ENCODE measurements at places on chromosomes 5 and 9. TPM values are rescaled to one million over a fixed set of nuclear protein-coding genes. Genes with fewer than 3 reads are reported as not detected.
A peak's percentile ranks its signal among the peaks of the same experiment; 100 is the strongest.

DNA sequence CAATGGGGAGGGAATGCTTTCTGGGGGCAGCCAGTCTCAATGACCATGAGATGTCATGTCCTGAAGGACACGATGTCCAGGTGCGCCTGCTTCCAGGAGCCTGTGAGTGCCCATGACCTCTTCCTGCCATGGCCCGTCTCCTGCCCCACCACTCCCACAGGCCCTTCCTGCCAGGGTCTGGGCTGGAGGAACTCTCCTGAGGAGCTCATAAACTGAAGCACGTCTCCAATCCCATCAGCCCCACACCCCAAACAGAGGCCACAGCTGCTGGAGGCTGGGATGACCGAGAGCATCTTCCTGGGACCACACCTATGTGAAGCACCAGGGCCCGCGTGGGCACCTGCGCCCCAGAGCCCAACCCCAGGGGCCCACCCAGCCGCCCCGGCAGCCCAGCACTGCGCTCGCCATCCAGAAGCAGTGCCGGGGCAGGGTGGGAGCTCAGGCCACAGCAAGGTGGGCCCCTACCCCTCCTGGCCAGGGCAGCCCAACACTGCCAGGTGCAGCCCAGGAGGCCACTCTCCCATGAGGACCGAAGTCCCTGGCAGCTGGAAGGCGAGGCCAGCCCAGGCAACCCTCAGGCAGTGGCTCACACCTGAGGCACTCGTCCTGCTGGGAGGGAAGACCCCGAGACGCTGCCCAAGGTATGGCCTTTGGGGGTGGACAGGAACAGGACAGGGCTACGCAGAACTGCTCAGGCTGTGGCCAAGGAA, 53.9 kb upstream of the UBAC1 start:
- H3K27me3 ChIP-seq, result no peaks in the 10 kb centered on the region
- H3K36me3 ChIP-seq, result peaks cover 21% of the 10 kb centered on the region
- no peak overlapping the region for H3K4me3 ChIP-seq
- H3K4me1 ChIP-seq, result peaks cover 6% of the 10 kb centered on the region
- H3K27ac ChIP-seq, result no peak overlapping the region

- H3K4me1 ChIP-seq, result no peaks in the 10 kb centered on the region
- no peaks in the 10 kb centered on the region for H3K27me3 ChIP-seq
- no peaks in the 10 kb centered on the region for H3K36me3 ChIP-seq
Observed at GRCh38 chr9:84822589-84823233, 153.2 kb downstream of the NTRK2 start.

DNA sequence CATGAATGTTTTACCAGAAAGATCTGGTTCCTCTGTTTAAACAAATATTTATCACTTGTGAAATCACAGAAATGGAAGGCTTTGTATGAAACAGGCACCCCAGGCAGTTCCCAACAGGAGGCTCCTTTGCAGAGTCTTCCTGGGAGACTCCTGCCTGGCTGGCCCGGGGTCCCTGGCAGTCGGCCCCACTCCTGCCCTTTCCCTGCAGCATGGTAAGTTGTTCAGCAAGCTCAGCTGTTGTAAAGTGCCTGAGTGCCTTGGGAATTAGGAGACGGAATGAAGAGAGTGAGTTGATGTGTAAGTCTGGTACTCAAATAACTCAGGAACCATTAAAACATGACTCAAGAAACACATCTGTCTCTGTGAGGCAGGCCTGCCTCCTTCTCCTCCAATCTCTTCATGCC, 17.5 kb upstream of the LHFPL2 start:
- H3K4me3 ChIP-seq, result no peak overlapping the region
- peaks cover 9% of the 10 kb centered on the region for H3K4me1 ChIP-seq
- H3K27me3 ChIP-seq, result no peaks in the 10 kb centered on the region
- no peaks in the 10 kb centered on the region for H3K36me3 ChIP-seq
- DNase-seq, result peak; percentile 63

GRCh38 chr5:13359344-13359743, 585.1 kb downstream of the DNAH5 start:
- no peaks in the 10 kb centered on the region for H3K4me1 ChIP-seq
- no peaks in the 10 kb centered on the region for H3K36me3 ChIP-seq
- no peak overlapping the region for H3K27ac ChIP-seq
- no peaks in the 10 kb centered on the region for H3K27me3 ChIP-seq

Gene PURA
- total RNA-seq, result 13.9 TPM

GRCh38 chr9:19231126-19231903, 822 bp downstream of the DENND4C start:
- peak overlapping the region; percentile 97 for H3K4me3 ChIP-seq
- peak overlapping the region; percentile 97 for H3K27ac ChIP-seq
- peak; percentile 17 for DNase-seq
- peaks cover 3% of the 10 kb centered on the region for H3K4me1 ChIP-seq

- H3K27me3 ChIP-seq, result no peaks in the 10 kb centered on the region
- no peak overlapping the region for H3K4me3 ChIP-seq
- no peaks in the 10 kb centered on the region for H3K36me3 ChIP-seq
- no peak for DNase-seq
- H3K4me1 ChIP-seq, result peaks cover 5% of the 10 kb centered on the region
- H3K27ac ChIP-seq, result peak overlapping the region; percentile 55
Observed at GRCh38 chr5:56018832-56019231, 24.1 kb upstream of the IL6ST start.

Gene CERCAM
- 15.1 TPM for total RNA-seq

- peaks cover 14% of the 10 kb centered on the region for H3K27me3 ChIP-seq
- peak; percentile 23 for DNase-seq
- H3K4me3 ChIP-seq, result no peak overlapping the region
- H3K27ac ChIP-seq, result no peak overlapping the region
- no peaks in the 10 kb centered on the region for H3K4me1 ChIP-seq
Observed at GRCh38 chr5:141742866-141743851, 61.1 kb upstream of the ARAP3 start.

Gene OLFM1
- total RNA-seq, result 0.36 TPM

GRCh38 chr5:73274121-73274520, 101.1 kb downstream of the TMEM174 start:
- H3K27ac ChIP-seq, result no peak overlapping the region
- H3K4me3 ChIP-seq, result no peak overlapping the region
- H3K36me3 ChIP-seq, result no peaks in the 10 kb centered on the region
- no peaks in the 10 kb centered on the region for H3K4me1 ChIP-seq
- no peak for DNase-seq

Gene EDIL3
- total RNA-seq, result 101 TPM

Gene LCN9
- total RNA-seq, result not detected

- no peaks in the 10 kb centered on the region for H3K27me3 ChIP-seq
- DNase-seq, result peak; percentile 10
- H3K36me3 ChIP-seq, result no peaks in the 10 kb centered on the region
Observed at GRCh38 chr5:43309637-43310036, 3.6 kb downstream of the HMGCS1 start.

Gene C5orf52
- total RNA-seq, result not detected

- H3K4me1 ChIP-seq, result no peaks in the 10 kb centered on the region
- no peak for DNase-seq
- H3K27ac ChIP-seq, result no peak overlapping the region
- no peak overlapping the region for H3K4me3 ChIP-seq
Observed at GRCh38 chr9:23934291-23934906, 108.4 kb upstream of the ELAVL2 start.

DNA sequence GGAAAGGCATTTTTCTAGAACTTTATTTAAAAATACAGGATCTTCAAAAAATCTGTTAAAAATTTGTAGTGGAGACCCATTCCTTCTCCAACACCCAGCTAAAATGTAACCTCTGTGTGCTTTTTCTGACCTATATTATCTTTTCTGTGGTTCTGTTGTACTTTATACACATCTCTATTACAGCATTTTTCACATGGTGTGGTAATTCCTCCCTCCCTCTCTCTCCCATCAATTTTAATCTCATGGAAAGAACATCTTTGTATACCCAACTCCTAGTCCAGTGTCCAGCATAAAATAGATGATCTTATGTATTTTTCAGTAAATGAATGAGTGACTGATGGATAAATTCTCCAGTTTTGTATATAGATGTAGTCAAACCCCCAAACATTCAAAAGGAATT, 183.4 kb upstream of the KLF9 start:
- no peak overlapping the region for H3K27ac ChIP-seq
- no peak for DNase-seq
- H3K4me1 ChIP-seq, result peaks cover 18% of the 10 kb centered on the region
- no peaks in the 10 kb centered on the region for H3K27me3 ChIP-seq
- H3K4me3 ChIP-seq, result no peak overlapping the region
- no peaks in the 10 kb centered on the region for H3K36me3 ChIP-seq

DNA sequence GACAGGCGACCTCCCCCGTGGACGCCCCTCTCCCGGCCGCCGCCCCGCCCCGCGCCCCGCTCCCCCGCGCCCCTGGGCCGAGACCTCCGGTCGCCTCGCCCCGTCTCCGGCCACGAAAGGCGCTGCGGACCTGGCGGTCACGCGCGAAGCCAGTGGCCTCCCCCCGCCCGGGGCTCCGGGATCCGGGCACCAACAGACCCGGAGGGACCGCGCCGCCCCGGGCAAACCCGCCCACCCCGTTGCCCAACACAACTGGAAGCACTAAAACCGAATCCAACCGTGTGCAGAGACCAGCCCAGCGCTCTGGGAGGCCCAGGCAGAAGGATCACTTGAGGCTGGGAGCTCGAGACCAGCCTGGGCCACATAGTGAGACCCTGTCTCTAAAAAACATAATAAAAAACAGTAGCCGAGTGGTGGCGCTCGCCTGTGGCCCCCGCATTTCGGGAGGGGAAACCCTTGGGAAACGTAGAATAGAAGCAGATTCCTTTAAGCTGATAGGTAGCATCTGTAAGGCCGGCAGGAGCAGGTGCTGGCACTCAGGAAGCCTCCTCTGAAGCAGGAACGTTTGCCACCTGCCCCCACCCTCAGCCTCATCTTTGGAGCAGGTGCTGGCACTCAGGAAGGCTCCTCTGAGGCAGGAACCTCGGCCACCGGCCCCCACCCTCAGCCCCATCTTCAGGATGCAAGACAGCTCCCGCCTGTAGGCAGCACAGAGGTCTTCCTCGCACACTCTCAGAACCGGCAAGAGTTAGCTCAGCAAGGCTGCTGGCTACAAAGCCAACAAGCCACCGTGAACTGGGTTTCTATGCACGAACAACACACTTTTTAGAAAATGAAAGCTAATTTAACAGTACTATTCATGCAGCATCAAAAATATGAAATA, 4.6 kb upstream of the SLC9A3 start:
- no peak for DNase-seq
- H3K4me1 ChIP-seq, result no peaks in the 10 kb centered on the region
- no peak overlapping the region for H3K27ac ChIP-seq

DNA sequence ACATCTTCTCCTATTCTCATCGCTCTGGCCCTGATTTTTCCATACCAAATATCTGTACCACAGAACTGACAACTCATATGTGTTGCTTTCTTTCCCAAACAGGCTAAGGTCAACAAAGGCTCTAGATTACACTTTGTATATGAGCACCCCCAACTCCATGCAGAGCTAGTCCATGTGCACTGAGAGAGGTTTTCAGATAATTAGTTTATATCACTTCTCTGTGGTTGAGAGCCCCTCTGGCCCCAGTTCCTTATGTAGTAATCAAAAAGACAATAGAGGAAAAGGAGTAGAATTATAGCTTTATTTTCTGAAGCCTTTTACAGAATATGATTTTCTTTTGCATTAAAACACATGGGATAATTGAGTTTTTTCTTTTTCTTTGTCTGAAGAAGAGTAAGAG, 120.0 kb downstream of the TRIO start:
- no peak overlapping the region for H3K4me3 ChIP-seq
- peaks cover 3% of the 10 kb centered on the region for H3K36me3 ChIP-seq
- peaks cover 47% of the 10 kb centered on the region for H3K4me1 ChIP-seq
- H3K27ac ChIP-seq, result no peak overlapping the region

GRCh38 chr5:145787507-145787906, 47.6 kb downstream of the PRELID2 start:
- no peaks in the 10 kb centered on the region for H3K36me3 ChIP-seq
- H3K4me1 ChIP-seq, result no peaks in the 10 kb centered on the region
- H3K27me3 ChIP-seq, result no peaks in the 10 kb centered on the region
- no peak overlapping the region for H3K27ac ChIP-seq

Measured in IMR-90 (cell line).